ENCODE measurements at places on chromosomes 13 and 19.

GRCh38 chr13:25806264-25806974 is 245.4 kb downstream of the SHISA2 start:
- no peak for DNase-seq

- DNase-seq, result peak; percentile 93
Observed at GRCh38 chr13:30804474-30804873, 69.1 kb downstream of the ALOX5AP start.

DNA sequence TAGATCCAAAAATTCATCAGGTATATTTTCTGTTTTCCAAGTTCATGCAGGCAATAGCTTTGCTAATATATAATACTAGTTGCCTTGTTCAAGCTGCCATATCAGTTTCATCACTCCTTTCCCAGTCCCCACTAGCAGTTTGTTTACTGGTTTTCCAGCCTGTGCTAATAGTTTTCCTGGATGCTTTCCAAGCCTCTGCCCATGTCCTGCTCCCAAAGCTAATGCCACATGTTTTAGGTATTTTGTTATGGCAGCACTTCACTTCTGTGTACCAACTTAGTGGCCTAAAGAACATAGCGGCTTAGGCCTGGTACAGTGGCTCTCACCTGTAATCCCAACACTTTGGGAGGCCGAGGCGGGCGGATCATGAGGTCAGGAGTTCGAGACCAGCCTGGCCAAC is 28.1 kb upstream of the ZNF527 start:
- no peak for DNase-seq

GRCh38 chr13:27920677-27921420 is 1.0 kb downstream of the PDX1 start:
- no peak for DNase-seq

DNA sequence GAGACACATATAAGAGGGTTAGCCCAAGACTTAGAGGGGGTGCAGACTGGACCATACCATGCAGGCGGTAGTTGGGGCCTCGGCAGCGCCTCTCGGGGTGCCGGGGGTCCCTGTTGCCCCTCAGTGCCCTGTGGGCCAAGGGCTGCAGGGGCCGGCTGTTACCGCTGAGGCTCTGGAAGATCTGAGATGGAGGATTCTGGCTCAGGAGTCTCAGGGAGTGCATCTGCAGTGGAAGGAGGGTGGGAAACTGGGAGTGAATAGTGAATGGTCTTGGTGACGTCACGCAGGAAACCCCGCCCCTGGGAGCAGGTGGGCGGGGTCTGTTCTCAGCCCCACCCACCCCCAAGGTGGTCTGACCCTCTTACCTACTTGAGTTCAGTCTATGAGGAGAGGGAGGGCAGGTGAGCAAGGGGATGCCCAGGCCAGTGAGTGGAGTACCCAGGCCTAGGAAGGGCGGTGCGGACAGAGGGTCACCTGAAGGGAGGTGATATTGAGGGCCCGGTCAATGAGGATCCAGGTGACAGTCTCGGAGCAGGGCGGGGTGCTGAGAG is 1.7 kb upstream of the DBP start:
- no peak for DNase-seq

DNA sequence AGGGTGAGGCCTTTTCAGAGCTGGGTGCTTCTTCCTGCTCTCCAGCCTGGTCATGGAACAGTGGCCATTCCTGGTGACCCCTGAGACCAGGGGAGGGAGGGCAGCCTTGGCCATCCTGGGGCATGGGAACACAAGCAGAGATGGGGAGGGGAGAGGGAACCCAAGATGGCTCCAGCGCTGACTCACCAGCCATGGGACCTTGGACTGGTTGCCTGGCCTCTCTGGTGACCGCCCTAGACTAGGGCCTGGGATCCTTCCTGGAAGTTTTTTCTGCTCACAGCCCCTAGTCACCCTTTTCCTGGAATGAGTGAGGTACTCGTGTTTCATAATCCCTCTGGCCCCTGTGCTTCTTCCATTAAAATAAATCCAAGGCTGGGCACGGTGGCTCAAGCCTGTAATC is 3.3 kb upstream of the OPA3 start:
- DNase-seq, result no peak

- no peak for DNase-seq
Observed at GRCh38 chr19:37551129-37551993, 43.2 kb downstream of the ZNF571 start.

DNA sequence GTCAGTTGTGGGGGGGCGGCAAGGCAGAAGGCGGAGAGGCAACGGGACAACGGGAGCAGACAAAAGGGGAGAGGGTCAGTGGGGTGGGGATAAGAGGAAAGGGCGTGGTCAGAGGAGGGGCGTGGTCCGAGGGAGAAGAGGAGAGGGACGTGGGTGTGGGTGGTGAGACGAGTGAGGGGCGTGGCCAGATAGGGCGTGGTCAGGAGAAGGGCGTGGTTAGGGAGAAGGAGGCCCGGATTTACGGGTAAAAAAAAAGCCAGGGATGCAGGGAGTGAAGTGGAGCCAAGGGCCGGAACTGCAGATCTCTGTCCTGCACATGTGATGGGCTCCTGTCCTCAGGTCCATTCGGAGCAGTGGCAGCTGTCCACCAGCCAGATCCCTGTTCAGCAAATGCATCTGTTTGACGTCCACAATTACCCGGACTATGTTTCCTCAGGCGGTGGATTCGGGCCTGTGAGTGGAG is 21.5 kb downstream of the CPT1C start:
- DNase-seq, result no peak

DNA sequence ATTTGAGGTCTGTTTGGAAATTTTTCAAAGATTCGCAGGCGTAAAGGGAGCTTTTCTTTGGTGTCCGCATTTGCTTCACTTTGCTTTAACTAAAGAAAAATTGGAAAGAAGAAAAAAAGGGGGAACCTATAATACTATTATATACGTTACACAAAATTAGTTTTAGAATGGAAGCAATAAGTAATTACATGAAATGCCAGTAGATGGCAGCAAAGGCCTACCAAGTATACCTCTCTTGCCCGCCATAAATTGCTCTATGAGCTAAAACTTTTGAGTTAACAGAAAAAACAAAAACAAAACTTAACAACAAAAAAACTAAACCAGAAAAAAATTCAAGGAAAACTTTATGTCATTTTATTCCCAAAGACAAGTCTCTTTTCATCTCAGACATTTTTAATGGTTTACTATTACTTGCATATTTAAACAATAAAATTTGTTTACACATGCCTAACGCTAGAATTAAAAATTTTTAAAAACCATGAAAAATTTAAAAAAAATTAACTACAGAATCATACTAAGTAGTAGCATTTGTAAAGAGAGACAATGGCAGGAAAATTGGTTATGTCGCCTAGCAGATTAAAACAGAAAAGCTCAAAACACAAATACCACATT is 271.4 kb downstream of the NALCN start:
- peak; percentile 52 for DNase-seq

GRCh38 chr19:40604171-40604646 is 3.0 kb downstream of the LTBP4 start:
- no peak for DNase-seq

GRCh38 chr19:44893332-44894051 is 2.4 kb downstream of the TOMM40 start:
- no peak for DNase-seq

All from NCI-H524 (cell line).